ENCODE measurements at places on chromosomes 12 and 14.

DNA sequence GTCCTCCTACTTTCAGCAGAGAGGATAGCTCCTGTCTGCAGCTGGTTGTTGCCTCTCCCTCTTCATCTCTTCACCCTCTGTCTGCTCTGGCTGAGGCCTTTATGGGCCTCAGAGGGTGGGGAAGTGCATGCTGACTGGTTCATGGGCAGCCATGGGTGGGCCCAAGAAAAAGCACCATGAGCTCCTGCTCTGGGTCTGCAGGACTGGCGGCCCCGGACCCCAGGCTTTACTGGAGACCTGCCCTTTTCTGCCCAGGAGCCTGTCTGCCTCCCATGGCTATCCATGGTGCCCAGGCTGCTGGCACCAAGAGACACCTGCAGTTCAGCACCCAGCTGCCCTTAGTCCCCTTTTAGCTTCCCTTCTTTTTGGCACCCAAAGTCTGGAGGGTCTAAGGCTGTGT lies 137.1 kb downstream of the PTPRR start:
- DNase-seq: no peak

DNA sequence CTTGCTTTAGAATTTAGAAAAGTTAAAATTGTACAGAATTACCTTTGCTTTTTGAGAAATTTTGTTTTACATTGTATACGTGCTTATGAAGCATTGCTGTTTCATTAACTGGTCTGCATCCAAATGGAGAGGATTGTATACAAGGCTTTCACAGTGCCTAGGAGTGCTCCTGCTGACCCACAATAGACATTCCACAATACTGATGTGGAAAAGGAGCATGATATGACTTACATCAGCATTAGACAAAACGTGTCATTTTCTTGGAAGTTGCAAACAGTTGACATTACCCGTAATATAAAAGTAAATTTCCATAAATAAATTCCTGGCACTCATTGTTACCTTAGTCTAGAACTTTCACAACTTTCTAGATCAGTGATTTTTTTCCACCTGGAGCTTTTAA lies 1.9 kb downstream of the PRKD1 start:
- no peak for DNase-seq

DNA sequence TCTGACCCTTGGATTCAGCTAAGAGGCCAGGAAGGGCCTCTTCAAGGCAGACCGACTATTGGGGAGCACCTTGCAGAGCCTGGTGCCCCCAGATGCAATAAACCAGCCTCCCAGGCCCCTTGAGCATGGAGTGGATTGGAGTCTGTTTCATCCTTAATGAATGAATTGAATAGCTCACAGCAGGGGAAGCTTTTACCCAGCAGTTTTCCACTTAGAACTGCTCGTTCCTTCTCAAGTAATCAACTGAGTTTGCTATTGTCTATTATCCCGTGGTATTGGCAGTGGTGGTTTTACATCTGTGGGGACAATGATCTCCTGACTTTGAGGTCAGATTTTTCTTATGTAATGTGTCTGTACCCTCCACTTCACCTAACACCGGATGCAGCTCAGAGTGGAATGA lies 197.6 kb downstream of the AACS start:
- no peak for DNase-seq

- DNase-seq: no peak
Observed at GRCh38 chr14:84003346-84003745, 1526.6 kb upstream of the FLRT2 start.

- DNase-seq: no peak
Observed at GRCh38 chr14:92093320-92093719, 13.1 kb downstream of the ATXN3 start.

Measured in skeletal muscle cell (primary cell).